ENCODE measurements at places on chromosomes 2 and 18. TPM values are rescaled to one million over a fixed set of nuclear protein-coding genes. Genes with fewer than 3 reads are reported as not detected.
A peak's percentile ranks its signal among the peaks of the same experiment; 100 is the strongest.

- no peaks in the 10 kb centered on the region for H3K27me3 ChIP-seq
- no peak overlapping the region for H3K4me3 ChIP-seq
- DNase-seq, result no peak
Observed at GRCh38 chr2:51919395-51919794, 887.5 kb upstream of the NRXN1 start.

- DNase-seq, result no peak
- H3K4me3 ChIP-seq, result no peak overlapping the region
- H3K36me3 ChIP-seq, result no peaks in the 10 kb centered on the region
- H3K27me3 ChIP-seq, result peaks cover 2% of the 10 kb centered on the region
Observed at GRCh38 chr18:61127714-61128467, 205.3 kb upstream of the CDH20 start.

GRCh38 chr18:27483276-27483675 lies 298.2 kb upstream of the CHST9 start:
- H3K36me3 ChIP-seq, result no peaks in the 10 kb centered on the region
- DNase-seq, result no peak
- no peaks in the 10 kb centered on the region for H3K4me1 ChIP-seq

- peaks cover 84% of the 10 kb centered on the region for H3K4me1 ChIP-seq
- peak overlapping the region; percentile 100 for H3K4me3 ChIP-seq
- peak overlapping the region; percentile 99 for H3K27ac ChIP-seq
- DNase-seq, result peak; percentile 72
Observed at GRCh38 chr2:113890253-113891235, 655 bp downstream of the ACTR3 start.

DNA sequence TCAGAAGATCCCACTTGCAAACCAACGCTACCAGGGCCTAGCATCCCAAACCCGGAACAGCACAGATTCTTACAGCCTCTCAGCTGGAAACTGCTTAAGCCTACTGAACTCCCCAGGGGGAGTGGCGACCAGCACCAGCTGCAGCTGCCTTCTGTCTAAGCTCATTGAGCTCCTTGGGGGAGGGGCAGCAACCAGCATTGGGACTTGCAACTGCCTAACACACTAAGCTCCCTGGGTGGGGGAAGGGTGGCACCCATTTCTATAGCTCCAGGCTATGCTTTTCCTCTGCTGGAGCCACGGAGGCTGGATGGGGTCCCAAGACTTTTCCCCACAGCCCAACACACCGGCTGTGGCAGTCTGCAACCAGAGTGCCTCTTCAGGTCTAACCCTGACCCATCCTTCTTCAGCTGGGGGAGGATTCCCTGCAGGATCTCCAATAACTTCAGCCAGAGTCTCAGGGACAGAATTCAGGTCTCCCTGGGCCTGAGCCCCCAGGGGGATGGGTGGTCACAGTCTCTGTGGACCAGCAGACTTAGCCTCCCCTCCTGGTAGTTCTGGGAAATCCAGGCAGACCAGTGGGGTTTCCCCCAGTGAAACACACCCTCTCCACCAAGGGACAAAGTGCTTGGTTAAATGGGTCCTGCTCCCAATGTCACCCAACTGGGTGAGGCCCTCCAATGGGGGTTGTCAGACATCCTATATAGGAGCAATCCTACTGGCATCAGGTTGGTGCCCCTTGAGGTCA lies 45.9 kb upstream of the ITGA4 start:
- peaks cover 19% of the 10 kb centered on the region for H3K36me3 ChIP-seq
- no peak overlapping the region for H3K4me3 ChIP-seq
- DNase-seq, result no peak
- no peak overlapping the region for H3K27ac ChIP-seq
- H3K27me3 ChIP-seq, result no peaks in the 10 kb centered on the region

DNA sequence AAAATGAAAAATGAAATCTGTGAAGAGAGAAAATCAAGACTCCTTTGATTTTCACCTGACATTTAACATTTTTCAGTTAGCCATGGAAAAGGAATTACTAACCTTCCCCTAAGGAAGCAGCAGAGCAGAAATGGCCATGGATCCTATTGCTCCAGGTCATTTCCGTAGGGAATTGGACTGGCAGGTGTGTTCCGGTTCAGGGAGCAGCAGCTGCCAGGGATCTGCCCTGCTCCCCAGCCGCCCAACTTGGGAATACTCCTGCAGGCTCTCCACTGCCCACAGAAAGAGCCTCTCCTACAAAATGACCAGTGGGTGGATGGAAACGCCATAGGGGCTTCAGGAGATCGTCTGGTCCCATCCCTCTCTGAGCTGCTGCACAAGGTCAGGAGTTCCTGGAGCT lies 86.0 kb upstream of the MAPK4 start:
- no peak overlapping the region for H3K4me3 ChIP-seq
- H3K27ac ChIP-seq, result no peak overlapping the region
- DNase-seq, result no peak
- H3K36me3 ChIP-seq, result no peaks in the 10 kb centered on the region
- no peaks in the 10 kb centered on the region for H3K4me1 ChIP-seq
- H3K27me3 ChIP-seq, result peaks cover 6% of the 10 kb centered on the region

DNA sequence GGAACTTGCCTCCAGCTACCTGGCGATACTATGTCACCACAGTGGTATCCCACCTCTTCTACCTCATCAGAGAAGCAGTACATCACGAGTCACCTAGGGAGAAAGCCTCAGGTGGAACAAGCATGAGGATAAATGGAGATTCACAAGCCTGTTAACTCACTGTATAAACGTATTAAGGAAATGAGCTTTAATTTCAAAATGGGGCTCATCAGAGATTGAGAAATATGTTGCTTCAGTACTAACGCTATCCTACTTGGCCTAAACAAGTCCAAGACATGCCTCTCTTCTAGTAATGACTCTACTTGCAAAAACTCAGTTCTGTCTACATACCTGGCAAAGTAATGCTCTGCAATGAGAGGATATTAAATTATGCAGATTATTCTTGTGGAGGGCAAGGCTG lies 4.3 kb downstream of the SLC39A6 start:
- no peak overlapping the region for H3K27ac ChIP-seq
- no peak overlapping the region for H3K4me3 ChIP-seq
- H3K36me3 ChIP-seq, result peaks cover 44% of the 10 kb centered on the region
- H3K4me1 ChIP-seq, result peaks cover 29% of the 10 kb centered on the region

GRCh38 chr18:47987388-47987699 lies 56.9 kb upstream of the SMAD2 start:
- no peaks in the 10 kb centered on the region for H3K4me1 ChIP-seq
- no peak for DNase-seq
- no peak overlapping the region for H3K4me3 ChIP-seq
- H3K27me3 ChIP-seq, result peaks cover 10% of the 10 kb centered on the region
- no peaks in the 10 kb centered on the region for H3K36me3 ChIP-seq

DNA sequence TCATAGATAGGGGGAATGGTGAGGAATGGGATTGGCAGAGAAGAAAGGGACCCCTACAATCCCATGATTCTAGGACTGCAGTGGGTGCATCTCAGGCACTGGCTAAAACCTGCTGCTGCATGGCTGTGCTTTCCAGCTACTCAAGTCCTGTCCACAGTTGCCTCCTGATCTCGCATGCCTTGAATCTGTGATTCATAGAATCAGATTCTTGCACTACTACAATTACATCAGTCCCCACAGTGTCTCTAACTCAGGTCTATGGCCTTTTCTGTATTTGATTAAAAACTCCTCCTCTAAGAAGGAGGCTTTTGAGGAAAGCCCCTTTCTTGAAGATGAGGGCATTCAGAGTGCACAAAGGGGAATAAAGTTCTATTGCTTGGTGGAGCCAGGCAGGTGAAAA lies 117.4 kb downstream of the LRATD1 start:
- no peaks in the 10 kb centered on the region for H3K4me1 ChIP-seq
- no peak overlapping the region for H3K27ac ChIP-seq
- no peak overlapping the region for H3K4me3 ChIP-seq
- H3K36me3 ChIP-seq, result no peaks in the 10 kb centered on the region
- H3K27me3 ChIP-seq, result no peaks in the 10 kb centered on the region
- no peak for DNase-seq

GRCh38 chr2:162072976-162073887 lies 783 bp downstream of the DPP4 start:
- H3K27ac ChIP-seq, result peak overlapping the region; percentile 93
- peak; percentile 7 for DNase-seq
- peak overlapping the region; percentile 98 for H3K4me3 ChIP-seq
- H3K27me3 ChIP-seq, result no peaks in the 10 kb centered on the region
- H3K36me3 ChIP-seq, result peaks cover 65% of the 10 kb centered on the region

GYPC gene
- total RNA-seq, result 130 TPM

LIPG gene
- 0.88 TPM for total RNA-seq

RPIA gene
- total RNA-seq, result 83.1 TPM
